ENCODE measurements at places on chromosomes 11 and 22.

- no peak for DNase-seq
Measured at GRCh38 chr11:116263770-116264169, 509.0 kb downstream of the BUD13 start.

DNA sequence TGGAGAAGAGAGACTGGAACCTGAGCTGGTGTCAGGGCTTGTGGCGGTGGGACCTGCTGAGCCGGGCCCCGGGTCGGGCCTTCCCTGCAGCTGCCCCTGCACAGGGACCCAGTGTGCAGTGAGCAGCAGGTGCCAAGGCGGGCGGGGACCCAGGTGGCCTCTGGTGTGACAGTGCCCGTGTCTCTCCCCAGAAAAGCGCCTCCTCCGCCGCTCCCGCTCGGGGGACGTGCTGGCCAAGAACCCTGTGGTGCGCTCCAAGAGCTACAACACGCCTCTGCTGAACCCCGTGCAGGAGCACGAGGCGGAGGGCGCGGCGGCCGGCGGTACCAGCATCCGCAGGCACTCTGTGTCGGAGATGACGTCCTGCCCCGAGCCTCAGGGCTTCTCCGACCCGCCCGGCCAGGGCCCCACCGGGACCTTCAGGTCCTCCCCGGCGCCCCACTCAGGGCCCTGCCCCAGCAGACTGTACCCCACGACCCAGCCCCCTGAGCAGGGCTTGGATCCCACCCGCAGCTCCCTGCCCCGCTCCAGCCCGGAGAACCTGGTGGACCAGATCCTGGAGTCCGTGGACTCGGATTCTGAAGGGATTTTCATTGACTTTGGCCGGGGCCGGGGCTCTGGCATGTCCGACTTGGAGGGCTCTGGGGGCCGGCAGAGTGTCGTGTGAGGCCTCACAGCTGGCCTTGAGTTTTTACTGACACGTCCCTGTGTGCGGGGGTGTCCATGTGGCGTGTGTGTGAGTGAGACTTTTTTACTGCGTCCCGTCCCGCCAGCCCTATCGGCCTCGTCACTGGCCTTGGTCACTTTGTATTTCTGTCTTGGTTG lies 15.6 kb upstream of the ARHGAP8 start:
- DNase-seq: no peak

GRCh38 chr11:36411202-36411640 lies 98.9 kb downstream of the TRAF6 start:
- no peak for DNase-seq

- DNase-seq: no peak
Measured at GRCh38 chr11:1735271-1735670, 15.1 kb downstream of the IFITM10 start.

- DNase-seq: no peak
Measured at GRCh38 chr22:44475706-44476105, 22.3 kb downstream of the RTL6 start.

DNA sequence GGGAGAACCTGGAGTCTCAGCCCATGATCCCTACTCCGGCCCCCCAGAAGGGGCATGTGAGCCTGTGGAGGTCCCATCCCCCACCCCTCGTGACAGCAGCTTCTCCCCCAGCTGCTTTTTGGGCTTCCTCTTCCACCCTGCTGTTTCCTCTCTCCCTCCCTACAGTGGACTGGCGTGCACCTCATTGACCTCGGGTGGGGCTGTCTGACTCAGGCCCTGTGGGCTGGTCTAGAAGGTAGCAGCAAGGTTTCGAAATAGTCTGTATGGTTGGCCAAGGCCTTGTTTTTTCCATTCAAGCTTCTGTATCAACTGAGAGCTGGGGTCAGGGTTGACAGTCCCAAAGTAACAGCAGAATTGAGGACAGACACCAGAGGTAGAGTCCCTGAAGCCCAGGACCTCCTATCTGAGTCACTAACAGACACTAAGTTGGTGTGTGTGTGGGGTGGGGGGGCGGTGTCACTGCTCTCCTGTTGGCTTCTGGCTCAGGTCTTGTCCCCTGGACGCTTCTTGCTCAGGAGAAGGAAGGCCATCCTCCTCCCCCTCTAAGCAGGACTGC lies 7.7 kb downstream of the SLC37A2 start:
- no peak for DNase-seq

- peak; percentile 22 for DNase-seq
Measured at GRCh38 chr11:70483077-70483861, 84.9 kb downstream of the CTTN start.

DNA sequence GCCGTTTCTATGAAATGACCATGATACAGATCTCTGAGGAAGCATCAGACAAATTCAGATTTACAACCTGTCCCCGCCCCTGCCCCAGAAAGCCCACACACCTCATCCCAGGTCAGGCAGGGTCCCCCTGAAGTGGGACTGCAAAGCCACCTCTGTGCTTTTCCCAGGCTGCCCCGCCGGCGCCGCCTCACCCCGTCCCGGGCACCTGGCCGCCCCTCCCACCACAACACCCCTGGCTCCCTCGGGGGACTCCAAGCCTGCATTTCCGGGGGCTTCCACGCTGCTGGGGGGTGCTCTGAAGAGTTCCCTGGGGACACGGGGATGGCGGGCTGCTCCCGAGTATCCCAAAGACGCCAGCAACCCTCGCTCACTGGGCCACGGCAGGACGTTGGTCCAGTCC lies 23.2 kb downstream of the DRD4 start:
- DNase-seq: no peak

DNA sequence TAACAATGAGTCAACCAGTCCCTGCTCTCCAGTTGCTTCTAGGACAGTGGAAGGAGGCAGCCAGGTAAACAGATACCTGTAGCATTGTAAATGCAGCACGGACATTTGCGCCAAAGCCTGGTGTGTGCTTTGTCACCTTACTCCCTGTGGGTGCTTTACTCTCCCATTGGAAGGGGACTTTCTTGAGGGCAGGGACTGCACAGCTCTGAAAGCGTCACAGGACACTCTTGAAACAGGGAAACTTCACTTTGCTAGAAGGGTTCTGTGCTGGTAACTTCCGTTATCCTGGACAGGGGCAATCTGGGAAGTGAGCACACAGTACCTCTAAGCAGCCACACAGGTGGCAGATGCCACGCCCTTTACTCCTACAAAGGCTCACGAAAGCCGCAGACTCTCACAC lies 99.8 kb downstream of the MYO18B start:
- DNase-seq: no peak

- DNase-seq: no peak
Measured at GRCh38 chr11:45472716-45473317, 186.7 kb upstream of the SYT13 start.

- no peak for DNase-seq
Measured at GRCh38 chr11:71321433-71322191, 69.2 kb upstream of the SHANK2 start.

GRCh38 chr11:102410382-102410784 lies 42.2 kb downstream of the TMEM123 start:
- no peak for DNase-seq

DNA sequence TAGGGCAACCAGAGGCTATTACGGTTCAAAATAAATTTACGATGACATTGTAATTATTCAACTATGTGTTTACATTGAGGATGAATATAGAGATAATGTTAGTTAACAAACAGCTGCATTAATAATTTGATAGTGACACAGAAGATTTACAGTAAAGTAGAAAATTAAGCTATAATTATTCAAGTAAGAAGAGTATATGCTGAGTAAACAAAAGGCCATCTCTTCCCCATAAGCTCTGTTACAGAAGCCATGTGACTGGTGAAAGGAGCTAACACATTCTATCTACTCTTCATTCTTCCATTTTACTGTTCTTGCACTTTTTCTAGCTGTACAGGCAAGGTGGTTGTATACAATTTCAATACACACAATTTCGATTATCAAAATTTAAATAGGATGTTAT lies 54.2 kb downstream of the IMMP1L start:
- DNase-seq: no peak

GRCh38 chr11:72723508-72723907 lies 28.7 kb downstream of the ARAP1 start:
- DNase-seq: no peak

- DNase-seq: no peak
Measured at GRCh38 chr11:110110854-110111253, 17.7 kb downstream of the ZC3H12C start.

DNA sequence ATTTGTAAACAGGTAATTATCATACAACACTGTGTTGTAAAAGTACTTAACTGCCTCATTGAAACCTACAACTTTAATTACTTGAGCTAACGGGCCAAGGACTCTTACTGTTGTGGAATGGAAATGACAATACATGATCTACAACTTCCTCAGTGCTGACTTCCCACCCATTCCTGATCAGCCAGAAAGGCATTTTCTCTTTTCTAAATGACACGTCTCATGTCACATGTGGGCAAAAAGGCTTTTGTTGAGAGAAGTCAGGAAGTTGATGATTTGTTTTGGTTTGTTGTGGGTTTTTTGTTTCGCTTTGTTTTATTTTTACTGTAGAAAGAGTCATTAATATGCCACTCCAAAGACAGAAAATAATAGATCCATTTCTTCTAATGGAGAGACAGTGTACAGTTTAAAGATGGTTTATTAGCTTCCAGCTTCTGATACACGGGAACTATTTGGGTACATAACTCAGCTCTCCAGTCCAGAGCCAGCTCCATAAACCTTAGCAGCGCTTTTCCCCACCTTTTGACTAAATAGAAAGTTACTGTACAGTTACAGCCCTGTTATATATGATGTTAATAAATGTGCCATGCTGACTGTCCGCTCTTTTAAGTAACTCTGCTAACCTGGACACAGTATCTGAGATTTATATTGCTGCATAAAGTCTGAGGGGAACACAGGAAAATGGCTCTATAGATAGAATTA lies 509.4 kb upstream of the API5 start:
- DNase-seq: no peak

DNA sequence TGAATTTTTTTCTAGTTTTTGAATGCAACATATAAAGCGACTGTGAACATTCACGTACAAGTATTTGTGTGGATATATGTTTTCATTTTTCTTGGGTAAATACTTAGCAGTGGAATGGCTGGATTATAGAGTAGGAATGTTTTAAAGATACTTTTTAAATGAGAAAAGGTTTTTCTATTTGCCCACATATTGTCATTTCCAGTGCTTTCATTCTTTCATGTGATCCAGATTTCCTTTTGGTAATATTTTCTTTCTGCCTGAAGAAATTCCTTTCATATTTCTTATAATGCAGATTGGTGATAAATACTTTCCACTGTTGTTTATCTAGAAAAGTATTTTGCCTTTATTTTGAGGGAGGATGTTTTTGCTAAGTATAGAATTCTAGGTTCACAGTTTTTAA lies 7.9 kb downstream of the DDB2 start:
- no peak for DNase-seq

GRCh38 chr11:74044538-74044937 lies 35.7 kb upstream of the UCP3 start:
- no peak for DNase-seq

DNA sequence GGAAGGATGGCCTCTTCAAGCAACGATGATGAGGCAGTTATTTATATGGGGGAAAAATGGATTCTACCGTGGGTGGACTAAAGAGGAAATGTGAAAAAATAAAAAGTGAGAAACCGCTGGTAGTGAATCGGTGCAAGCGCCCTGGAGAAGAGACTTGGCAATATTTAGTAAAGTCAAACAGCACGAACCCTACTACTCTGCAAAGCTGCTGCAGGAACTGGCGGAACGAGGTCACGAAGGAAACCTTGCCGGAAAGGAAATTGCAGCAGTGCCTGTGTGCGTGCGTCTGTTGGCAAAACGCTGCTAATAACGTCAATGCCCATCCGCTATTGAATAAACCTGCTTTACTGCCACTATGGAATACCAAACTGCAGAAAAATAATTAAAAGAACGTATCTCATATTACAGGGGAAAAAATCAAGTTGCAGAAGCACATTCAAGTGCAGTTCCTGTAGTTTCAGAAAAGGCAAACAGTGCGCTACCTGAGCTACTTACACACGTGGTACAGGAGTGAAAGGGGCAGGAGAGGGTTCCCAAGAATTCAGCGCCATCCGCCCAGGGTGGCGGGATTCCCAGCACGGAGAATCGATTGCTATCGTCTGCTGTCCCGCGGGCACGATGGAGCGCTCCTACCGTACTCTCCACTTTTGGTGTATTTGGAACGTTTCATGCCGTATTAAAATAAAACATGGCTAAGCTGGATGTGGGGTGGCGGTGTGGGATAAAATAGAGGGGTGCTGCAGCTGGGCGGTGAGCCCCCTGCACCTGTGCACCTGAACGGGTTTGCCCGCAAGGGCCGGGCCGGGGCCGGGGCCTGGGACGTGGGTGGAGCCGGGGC lies 585 bp upstream of the NADSYN1 start:
- DNase-seq: no peak

DNA sequence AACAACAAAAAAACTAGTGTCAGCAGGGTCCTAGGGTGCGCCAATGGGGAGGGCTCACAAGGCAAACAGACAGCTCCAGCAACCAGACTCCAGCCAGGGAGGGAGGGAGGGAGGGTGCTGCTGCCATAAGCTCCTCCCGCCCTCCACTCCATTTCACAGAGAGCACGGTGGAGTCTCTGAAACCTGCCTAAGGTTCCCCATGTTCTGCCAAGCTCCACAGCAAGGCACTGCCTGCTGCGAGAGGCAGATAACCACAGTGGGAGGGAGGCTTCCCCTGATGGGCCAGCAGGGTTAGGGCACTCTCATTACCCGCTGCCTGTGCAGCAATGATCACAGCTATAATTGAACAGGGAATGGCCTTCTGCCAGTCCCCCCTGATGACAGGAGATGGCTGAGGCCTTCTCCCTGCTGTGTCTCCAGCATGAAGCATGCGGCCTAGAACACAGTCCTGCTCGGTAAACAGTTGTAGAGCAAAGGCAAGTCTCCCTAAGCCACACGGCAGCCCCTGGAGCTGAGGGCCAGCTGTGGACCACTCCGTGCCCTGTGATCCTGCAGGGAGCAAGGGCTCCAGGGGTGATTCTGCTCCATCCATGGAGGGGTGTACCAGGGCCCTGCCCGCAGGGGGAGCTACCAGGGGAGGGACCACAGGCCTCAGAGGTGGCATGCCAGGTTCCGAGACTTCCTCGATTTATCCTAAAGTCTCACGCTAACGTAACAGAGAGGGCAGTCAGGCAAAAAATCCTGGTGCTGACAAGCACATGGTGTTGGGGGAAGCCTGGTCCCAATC lies 42.9 kb downstream of the PC start:
- no peak for DNase-seq

DNA sequence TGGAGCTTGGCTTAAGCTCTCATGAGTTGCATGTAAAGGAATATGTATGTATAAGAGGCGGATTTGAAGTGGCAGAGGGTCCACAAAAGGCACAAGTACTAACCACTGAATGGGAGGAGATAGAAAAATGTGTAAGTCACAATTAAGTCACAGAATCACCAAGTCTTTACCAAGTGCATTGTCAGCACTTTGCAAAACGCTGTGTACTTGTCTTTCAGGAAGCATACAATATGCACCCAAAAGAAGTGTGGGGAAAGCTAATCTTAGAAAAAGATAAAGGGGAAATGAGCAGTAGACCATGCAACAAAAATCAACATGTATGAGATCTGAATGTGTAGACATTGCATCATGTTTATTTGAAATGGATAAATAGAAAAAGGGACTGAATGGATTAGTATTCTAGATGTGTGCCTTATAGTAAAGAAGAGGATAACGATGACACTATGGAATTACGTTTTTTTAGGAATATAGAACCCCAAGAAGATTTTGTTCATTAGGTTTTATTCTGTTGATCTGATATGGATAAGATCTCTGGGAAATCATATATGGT lies 4.5 kb downstream of the CNTF start:
- no peak for DNase-seq
